ENCODE measurements at places on chromosomes 11 and 22. TPM values are rescaled to one million over a fixed set of nuclear protein-coding genes. Genes with fewer than 3 reads are reported as not detected.
A peak's percentile ranks its signal among the peaks of the same experiment; 100 is the strongest.

GRCh38 chr11:117950993-117951961, 22.1 kb upstream of the TMPRSS13 start:
- no peaks in the 10 kb centered on the region for H3K36me3 ChIP-seq
- no peak for DNase-seq
- H3K27me3 ChIP-seq = peaks cover 49% of the 10 kb centered on the region

The ELFN2 gene
- 5.7 TPM for total RNA-seq

DNA sequence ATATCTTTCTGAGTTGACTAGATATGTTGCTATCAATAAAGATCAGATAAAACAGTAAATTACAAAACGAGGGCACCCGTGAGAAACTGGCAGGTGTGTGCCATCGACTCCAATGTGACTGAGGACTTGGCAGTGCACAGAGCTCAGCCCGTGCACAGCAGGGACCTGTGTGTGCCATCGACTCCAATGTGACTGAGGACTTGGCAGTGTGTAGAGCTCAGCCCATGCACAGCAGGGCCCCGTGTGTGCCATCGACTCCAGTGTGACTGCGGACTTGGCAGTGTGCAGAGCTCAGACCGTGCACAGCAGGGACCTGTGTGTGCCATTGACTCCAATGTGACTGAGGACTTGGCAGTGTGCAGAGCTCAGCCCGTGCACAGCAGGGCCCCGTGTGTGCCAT, 347.2 kb upstream of the B3GAT1 start:
- H3K4me1 ChIP-seq = no peaks in the 10 kb centered on the region
- no peak overlapping the region for H3K4me3 ChIP-seq
- H3K27me3 ChIP-seq = no peaks in the 10 kb centered on the region
- H3K36me3 ChIP-seq = no peaks in the 10 kb centered on the region
- no peak for DNase-seq

The KCNJ1 gene
- total RNA-seq = not detected

DNA sequence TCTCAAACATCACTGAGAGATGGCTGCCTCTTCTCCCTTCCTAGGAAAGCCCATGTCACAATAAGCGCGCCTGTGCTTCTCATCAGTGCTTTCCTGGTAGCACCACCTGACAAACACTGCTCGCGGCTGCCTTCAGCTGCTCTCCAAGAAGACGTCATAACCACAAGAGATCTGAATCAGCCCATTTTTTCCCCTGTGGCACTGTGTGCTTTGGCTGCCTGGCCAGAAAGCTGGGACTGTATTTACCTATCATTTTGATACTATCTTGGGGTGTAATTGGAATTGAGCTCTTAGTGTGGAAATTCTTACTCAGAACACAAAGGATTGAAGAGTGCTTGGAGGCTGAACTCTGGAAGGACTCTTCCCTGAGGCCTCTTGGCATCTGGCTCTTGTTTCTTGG, 50.3 kb upstream of the EHF start:
- peaks cover 35% of the 10 kb centered on the region for H3K27me3 ChIP-seq
- H3K36me3 ChIP-seq = no peaks in the 10 kb centered on the region
- no peaks in the 10 kb centered on the region for H3K4me1 ChIP-seq

The KRTAP5-11 gene
- not detected for total RNA-seq

- no peak overlapping the region for H3K4me3 ChIP-seq
- H3K36me3 ChIP-seq = no peaks in the 10 kb centered on the region
- no peak for DNase-seq
These were observed 8.1 kb downstream of the SLC17A6 start for GRCh38 chr11:22346282-22346681.

The OR2AG2 gene
- total RNA-seq = 0.28 TPM

The CDC42EP2 gene
- total RNA-seq = 29.9 TPM

- peaks cover 38% of the 10 kb centered on the region for H3K27me3 ChIP-seq
- H3K4me3 ChIP-seq = no peak overlapping the region
- peaks cover 8% of the 10 kb centered on the region for H3K4me1 ChIP-seq
- DNase-seq = peak; percentile 30
These were observed 16.0 kb downstream of the USH1C start for GRCh38 chr11:17528181-17528691.

GRCh38 chr22:35541254-35541748, 670 bp downstream of the RASD2 start:
- no peak overlapping the region for H3K27ac ChIP-seq
- no peaks in the 10 kb centered on the region for H3K36me3 ChIP-seq

DNA sequence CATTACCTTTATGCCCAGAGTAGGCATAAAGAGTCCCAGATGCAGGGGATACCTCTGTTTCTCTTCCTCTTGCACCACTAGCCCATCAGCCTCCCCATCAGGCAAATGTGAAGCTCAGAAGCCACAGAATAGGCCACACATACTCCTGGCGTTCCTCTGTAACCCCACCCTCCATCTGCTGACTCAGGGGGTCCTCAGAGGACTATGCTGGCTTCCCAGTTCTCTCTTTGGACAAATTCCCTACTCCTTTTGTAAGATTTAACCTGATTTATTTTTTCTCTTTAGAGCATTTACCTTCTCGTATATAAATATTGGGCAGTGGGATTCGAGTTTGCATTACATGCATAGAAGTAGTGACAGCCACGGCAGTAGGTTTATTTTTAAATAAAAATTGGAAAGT, 262.3 kb upstream of the CADM1 start:
- no peak overlapping the region for H3K4me3 ChIP-seq
- H3K4me1 ChIP-seq = no peaks in the 10 kb centered on the region
- no peaks in the 10 kb centered on the region for H3K36me3 ChIP-seq
- no peak for DNase-seq
- H3K27me3 ChIP-seq = no peaks in the 10 kb centered on the region
- no peak overlapping the region for H3K27ac ChIP-seq

DNA sequence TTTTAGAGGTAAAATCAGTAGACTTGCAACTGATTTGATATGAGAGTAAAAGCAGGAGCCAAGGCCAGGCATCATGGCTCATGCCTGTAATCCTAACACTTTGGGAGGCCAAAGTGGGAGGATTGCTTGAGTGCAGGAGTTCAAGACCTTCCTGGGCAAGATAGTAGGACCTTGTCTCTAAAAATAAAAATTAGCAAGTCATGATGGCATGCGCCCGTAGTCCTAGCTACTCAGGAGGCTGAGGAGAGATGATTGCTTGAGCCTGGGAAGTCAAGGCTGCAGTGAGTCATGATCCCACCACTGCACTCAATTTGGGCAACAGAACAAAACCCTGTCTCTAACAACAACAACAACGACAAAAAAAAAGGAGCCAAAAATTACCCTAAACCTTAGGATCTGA, 13.5 kb downstream of the SGSM3 start:
- H3K36me3 ChIP-seq = peaks cover 10% of the 10 kb centered on the region
- DNase-seq = peak; percentile 71
- H3K27ac ChIP-seq = peak overlapping the region; percentile 91
- H3K4me1 ChIP-seq = peaks cover 31% of the 10 kb centered on the region
- peak overlapping the region; percentile 22 for H3K4me3 ChIP-seq
- no peaks in the 10 kb centered on the region for H3K27me3 ChIP-seq

GRCh38 chr22:22392131-22392530, 116.4 kb downstream of the ZNF280B start:
- peaks cover 19% of the 10 kb centered on the region for H3K27me3 ChIP-seq
- no peak overlapping the region for H3K4me3 ChIP-seq
- no peak for DNase-seq
- no peaks in the 10 kb centered on the region for H3K36me3 ChIP-seq

The OR8A1 gene
- not detected for total RNA-seq

DNA sequence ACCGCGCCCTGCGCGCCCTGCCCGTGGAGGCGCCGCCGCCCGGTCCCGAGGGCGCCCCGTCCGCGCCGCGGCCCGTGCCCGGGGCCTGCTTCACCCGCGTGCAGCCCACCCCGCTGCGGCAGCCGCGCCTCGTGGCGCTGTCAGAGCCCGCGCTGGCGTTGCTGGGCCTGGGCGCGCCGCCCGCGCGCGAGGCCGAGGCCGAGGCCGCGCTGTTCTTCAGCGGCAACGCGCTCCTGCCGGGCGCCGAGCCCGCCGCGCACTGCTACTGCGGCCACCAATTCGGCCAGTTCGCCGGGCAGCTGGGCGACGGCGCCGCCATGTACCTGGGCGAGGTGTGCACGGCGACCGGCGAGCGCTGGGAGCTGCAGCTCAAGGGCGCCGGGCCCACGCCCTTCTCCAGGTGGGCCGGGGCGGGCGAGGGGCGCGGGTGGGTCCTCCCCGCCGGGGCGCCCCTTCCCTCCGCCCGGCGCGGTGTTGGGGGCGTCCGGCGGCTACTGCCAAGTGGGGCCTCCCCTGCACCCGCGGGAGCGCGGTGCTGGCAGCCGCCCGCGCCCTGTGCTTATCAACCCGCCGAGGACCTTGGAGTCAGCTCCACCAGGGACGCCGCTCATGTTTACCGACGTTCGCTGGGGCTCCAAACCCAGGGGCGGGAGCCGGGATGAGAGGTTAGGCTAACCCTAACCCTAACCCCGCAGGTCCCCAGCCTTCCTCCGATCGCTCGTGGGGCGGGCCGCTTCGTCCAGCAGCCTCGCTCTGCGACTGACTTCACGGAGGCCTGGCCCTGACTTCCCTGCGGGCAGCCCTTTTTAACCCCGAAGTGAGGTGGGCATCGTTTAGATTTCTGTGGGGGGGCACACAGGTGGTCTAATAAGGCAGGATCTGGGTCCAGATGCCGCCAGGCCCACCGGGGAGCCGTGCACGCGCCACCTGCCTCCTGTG, 649 bp downstream of the SELENOO start:
- peaks cover 20% of the 10 kb centered on the region for H3K36me3 ChIP-seq
- peak overlapping the region; percentile 89 for H3K4me3 ChIP-seq
- peaks cover 10% of the 10 kb centered on the region for H3K4me1 ChIP-seq

- no peak overlapping the region for H3K4me3 ChIP-seq
- peaks cover 22% of the 10 kb centered on the region for H3K4me1 ChIP-seq
- peaks cover 21% of the 10 kb centered on the region for H3K27me3 ChIP-seq
- H3K27ac ChIP-seq = no peak overlapping the region
- no peak for DNase-seq
These were observed 1.7 kb downstream of the RASL10A start for GRCh38 chr22:29313576-29314466.

- no peaks in the 10 kb centered on the region for H3K4me1 ChIP-seq
- no peak overlapping the region for H3K4me3 ChIP-seq
- no peak overlapping the region for H3K27ac ChIP-seq
These were observed 461.6 kb upstream of the ISX start for GRCh38 chr22:34604312-34604711.

The GLB1L3 gene
- total RNA-seq = not detected

The MRPL11 gene
- total RNA-seq = 57.0 TPM

GRCh38 chr22:32828150-32828549, 26.6 kb downstream of the TIMP3 start:
- peak overlapping the region; percentile 60 for H3K27ac ChIP-seq
- peaks cover 22% of the 10 kb centered on the region for H3K27me3 ChIP-seq
- peaks cover 24% of the 10 kb centered on the region for H3K36me3 ChIP-seq
- no peak for DNase-seq
- peaks cover 34% of the 10 kb centered on the region for H3K4me1 ChIP-seq

The RFPL2 gene
- not detected for total RNA-seq

GRCh38 chr11:126403658-126404057, 48.2 kb downstream of the ST3GAL4 start:
- no peak overlapping the region for H3K4me3 ChIP-seq
- peaks cover 41% of the 10 kb centered on the region for H3K4me1 ChIP-seq
- no peak overlapping the region for H3K27ac ChIP-seq
- no peaks in the 10 kb centered on the region for H3K27me3 ChIP-seq
- 0 out of 2 replicates have a peak, but pooled peaks cover 10% of the 10 kb centered on the region for H3K36me3 ChIP-seq
- DNase-seq = no peak

- H3K27ac ChIP-seq = no peak overlapping the region
- no peak overlapping the region for H3K4me3 ChIP-seq
- DNase-seq = peak; percentile 33
- H3K27me3 ChIP-seq = no peaks in the 10 kb centered on the region
- H3K4me1 ChIP-seq = peaks cover 18% of the 10 kb centered on the region
These were observed 43.2 kb upstream of the DLAT start for GRCh38 chr11:111982019-111982464.

- H3K27me3 ChIP-seq = peaks cover 7% of the 10 kb centered on the region
- DNase-seq = peak; percentile 100
- peak overlapping the region; percentile 85 for H3K4me3 ChIP-seq
- H3K36me3 ChIP-seq = peaks cover 12% of the 10 kb centered on the region
- H3K4me1 ChIP-seq = peaks cover 97% of the 10 kb centered on the region
- H3K27ac ChIP-seq = peak overlapping the region; percentile 98
These were observed 10.1 kb downstream of the C11orf91 start for GRCh38 chr11:33690290-33691065.

GRCh38 chr22:45804986-45805325, 133.3 kb downstream of the ATXN10 start:
- peak overlapping the region; percentile 72 for H3K4me3 ChIP-seq
- DNase-seq = peak; percentile 97
- H3K27me3 ChIP-seq = peaks cover 4% of the 10 kb centered on the region

- no peaks in the 10 kb centered on the region for H3K27me3 ChIP-seq
- peak overlapping the region; percentile 87 for H3K27ac ChIP-seq
- DNase-seq = peak; percentile 86
These were observed 54.9 kb upstream of the BLID start for GRCh38 chr11:122170815-122171475.
